GM13976 (cell line): ENCODE measurements at places on chromosomes 3 and 15.
A peak's percentile ranks its signal among the peaks of the same experiment; 100 is the strongest.

DNA sequence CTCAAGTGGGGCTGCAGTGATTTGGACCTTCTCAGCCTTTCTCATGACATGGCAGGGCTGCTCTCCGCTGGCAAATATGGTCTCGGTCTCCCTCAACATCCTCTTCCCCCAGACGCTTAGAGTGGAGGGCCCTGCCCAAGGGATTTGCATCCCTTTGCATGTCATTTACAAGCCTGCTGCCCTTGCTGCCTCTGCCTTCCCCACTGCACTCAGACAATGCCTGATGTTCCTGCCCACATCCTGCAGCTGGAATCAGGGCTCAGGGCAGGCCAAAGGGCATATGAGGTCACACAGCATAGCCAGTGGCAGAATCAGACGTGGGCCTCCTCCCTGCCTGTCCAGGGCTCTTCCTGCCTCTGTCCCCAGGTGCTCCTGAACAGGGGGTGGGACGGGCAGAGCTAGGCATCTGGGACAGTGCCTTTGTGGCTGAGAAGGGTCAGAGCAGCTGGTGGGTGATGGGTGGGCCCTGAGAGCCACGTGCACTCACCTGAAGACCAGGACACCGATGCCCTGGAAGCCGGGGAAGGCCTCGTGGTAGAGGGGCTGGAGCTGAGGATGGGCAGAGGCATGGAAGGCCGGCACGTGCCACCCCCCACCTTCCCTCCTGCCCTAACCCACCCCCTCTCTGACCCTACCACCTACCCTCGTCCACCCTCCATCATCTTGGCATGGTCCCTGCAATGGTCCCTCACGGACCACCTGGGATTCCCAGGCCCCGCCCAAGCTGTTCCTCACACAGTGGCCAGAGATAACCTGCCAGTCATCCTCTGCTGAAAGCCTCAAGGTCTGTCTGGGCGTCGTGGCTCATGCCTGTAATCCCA lies 27.4 kb upstream of the GOLGA6C start:
- no peak for DNase-seq

GRCh38 chr3:39457361-39457760 lies 10.1 kb upstream of the MOBP start:
- DNase-seq: no peak

DNA sequence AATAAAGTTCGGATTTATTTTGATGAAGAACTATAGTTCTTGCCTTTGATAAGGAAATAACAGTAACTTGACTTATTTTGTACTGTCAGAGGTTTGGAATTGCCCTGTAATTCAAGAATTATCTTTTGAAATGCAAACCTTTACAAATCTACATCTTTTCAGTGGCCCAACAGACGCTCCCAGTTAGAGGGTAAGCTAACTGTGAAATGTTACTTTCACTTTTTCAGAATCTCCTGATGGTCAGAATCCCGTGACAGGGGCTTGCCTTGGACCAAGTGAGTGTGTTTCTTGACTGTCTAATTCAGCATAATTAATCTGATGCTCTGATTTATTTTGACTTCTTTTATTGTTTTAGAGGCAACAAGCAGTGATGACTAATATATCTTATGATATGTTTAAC lies 262.5 kb downstream of the PLOD2 start:
- DNase-seq: no peak

DNA sequence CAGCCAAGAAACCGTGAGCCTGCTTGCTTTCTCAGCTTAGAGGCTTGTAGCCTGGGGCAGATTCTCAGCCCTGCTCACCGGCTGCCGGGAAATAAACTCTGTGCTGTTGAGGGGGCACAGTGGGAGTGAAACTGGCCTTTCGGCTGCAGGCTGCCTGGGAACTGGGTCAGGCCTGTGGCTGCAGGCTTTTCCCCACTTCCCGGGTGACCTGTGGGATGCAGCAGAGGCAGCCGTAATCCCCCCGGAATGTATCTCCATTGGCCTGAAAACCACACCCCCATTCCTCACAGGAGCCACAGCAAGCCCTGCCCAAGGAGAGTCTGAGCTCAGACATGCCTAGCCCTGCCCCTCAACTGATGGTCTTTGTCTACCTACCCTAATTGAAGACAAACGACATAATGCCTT lies 110.9 kb downstream of the STXBP5L start:
- no peak for DNase-seq

- DNase-seq: no peak
Measured at GRCh38 chr3:87270908-87271700, 5.3 kb downstream of the POU1F1 start.

DNA sequence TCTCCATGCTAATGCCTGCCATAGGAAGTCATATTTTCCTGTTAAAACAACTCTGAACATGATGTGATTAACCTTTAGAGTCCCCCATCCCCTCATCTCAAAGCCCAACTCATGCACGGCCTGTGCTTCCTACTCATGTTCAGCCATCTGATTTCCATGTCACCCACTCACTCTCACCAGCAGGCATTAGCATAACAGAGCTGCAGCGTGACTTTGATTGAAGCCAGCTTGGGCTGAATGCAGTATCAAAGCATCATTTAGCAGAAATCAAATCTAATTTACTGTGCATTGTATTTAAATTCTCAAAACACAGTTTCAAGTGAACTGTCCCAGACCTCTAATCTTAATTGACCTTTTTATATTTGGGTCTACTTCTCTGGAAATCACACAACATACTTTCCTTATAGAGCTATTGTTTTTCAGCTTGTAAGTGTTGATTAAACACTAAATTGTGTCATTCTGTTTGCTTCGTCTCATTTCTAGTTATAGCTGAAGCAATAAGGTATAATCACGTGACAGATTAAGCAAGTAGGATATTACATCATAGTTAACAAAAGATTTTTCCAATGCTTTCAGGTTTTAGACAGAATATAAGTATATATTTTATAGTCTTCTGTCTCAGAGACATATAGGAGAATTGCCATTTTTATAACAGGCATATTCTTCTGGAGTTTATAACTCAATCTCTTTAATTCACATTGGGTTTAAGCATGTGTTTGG lies 501.5 kb downstream of the ROBO2 start:
- no peak for DNase-seq

GRCh38 chr3:195140816-195141793 lies 129.9 kb downstream of the XXYLT1 start:
- no peak for DNase-seq

- DNase-seq: no peak
Measured at GRCh38 chr3:111315930-111316587, 225.9 kb upstream of the CD96 start.

- no peak for DNase-seq
Measured at GRCh38 chr3:83426300-83426699, 1532.5 kb upstream of the CADM2 start.

DNA sequence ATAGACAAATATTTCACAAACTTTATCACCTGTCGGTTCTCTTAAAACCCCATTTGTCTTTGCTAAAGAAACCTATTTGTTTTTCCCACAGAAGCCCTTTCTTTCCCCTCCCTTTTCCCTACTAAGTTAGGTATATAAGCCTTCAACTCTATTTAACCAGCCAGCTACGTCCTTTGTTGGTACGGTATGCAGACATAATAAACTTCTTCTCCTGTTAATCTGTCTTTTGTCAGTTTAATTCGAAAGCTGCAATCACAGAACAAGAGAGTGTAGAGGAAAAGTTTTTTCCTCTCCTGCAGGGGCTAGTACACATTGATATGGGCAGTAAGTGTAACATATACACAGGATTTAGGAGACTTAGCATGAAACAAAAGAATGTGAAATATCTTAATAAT lies 21.9 kb upstream of the C15orf39 start:
- DNase-seq: no peak

GRCh38 chr3:274927-275326 lies 78.4 kb downstream of the CHL1 start:
- no peak for DNase-seq

DNA sequence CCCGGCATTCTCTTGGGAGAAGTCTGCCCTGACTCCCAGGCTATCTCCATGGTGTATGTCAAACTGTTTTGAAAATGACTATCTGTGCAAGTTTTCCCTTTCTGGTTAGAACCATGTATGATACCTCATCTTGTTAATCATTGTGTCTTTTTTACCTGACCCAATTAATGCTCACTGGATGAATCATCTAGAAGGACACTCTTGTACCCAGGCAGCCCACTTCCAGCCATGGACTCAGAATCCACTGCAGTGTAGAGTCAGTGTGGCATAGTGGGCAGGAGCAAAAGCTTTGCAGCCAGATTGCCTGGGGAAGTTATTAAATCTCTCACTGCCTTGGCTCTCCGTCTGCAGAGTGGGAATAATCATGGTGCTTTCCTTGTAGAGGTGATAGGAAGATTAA lies 1.2 kb downstream of the FAM3D start:
- DNase-seq: no peak

- no peak for DNase-seq
Measured at GRCh38 chr15:100663086-100663914, 60.9 kb downstream of the ASB7 start.

- peak; percentile 73 for DNase-seq
Measured at GRCh38 chr15:68650901-68651709, 72.3 kb downstream of the CORO2B start.

- DNase-seq: peak; percentile 71
Measured at GRCh38 chr3:43996379-43997301, 245.0 kb upstream of the TOPAZ1 start.

DNA sequence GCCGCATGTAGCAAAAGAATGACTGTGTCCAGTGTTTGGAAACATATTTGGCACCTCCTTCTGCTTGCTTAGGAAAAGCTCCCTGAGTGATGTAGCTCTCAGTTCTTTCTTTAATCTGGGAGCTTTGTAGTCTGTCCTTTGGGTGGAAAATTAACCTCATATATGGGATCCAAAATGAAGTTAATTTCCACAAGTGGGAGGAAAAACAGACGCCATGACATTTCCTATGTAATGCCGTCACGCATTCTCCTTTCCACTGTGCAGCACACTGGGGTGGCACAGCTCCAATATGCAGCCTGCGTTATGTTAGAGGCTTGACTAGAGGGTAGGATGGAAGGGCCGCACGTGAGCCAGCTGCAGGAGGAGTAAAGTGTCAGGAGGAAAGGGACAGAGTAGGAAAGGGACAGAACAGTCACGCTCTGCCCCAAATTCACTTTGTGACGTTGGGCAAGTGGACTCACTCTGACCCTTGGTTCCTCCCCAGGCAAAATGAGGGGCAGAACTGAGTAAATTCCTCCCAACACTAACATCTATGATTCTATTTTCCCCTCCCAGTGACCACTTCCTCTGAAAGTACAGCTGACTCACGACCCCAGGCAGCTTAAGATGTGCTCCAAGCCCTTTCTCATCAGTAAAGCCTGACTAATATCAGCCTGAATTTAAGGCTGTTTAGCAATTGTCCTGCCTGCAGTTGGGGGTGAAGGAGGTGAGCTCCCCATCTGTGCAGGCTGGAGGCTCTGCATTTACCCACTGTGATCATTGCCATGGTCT lies 176.5 kb upstream of the PFN2 start:
- DNase-seq: peak; percentile 10

DNA sequence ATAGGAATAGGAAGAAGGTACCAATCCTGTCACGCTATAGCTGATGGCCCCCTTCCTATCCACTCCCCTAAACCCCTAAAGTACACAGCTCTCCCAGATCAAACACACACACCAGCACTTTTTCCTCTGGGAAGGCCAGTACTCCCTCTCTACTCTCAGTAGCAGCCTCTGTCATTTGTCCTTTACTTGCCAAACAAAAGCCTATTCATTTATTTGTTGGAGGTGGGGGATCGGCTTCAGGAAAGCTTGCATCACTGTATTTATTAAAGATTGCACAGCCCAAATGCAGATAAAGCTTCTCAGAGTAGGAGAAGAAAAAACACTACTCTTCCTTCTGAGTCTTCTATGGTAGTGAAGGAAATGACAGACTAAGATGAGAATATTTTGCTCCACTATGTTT lies 429.7 kb upstream of the RASGRP1 start:
- no peak for DNase-seq

DNA sequence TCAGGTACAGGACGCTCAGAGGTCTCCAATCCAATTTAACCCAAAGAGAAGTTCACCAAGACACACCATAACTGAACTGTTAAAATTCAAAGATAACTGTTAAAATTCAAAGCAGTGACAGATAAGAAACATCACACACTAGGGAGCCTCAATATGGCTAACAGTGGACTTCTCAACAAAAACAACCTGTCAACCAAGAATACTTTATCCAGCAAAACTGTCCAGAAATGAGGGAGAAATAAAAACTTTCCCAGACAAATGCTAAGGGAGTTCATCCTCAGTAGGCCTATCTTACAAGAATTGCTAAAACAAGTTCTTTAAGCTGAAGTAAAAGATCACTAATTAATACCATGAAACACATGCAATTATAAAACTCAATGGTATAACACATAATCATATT lies 36.3 kb upstream of the MYLK start:
- no peak for DNase-seq

DNA sequence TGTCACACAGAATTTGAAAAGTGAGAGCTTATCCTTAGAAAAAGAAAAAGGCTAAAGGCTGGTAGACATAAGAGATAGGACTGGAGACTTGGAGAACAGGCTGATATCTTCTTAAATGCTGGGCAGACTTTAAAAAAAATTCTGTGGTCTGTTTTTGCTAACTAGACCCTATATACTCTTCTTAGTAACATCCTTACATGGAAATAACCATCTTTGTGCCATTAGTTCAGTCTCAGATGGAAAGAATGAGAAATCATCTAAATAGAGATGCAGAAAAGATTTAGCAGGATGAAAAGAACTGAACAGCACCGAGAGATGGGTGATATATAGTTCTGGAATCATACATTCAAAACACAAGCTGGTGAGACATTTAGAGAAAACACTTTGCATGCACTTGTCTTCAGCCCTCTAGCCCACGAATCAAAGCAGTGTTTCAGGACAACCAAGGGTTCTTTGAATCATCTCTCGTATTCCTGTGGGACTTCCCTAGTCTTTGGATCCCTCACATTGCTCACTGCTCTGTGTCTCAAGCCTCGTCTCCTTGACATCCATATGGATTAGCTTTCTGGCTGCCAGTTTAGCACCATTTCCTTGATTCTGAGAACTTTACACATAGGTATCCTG lies 93.0 kb upstream of the LYSMD4 start:
- no peak for DNase-seq

- no peak for DNase-seq
Measured at GRCh38 chr3:157132936-157133335, 27.0 kb downstream of the CCNL1 start.

- DNase-seq: no peak
Measured at GRCh38 chr3:42381551-42382082, 28.8 kb downstream of the LYZL4 start.

GRCh38 chr3:138941259-138941885 lies 5.6 kb downstream of the FOXL2 start:
- no peak for DNase-seq

DNA sequence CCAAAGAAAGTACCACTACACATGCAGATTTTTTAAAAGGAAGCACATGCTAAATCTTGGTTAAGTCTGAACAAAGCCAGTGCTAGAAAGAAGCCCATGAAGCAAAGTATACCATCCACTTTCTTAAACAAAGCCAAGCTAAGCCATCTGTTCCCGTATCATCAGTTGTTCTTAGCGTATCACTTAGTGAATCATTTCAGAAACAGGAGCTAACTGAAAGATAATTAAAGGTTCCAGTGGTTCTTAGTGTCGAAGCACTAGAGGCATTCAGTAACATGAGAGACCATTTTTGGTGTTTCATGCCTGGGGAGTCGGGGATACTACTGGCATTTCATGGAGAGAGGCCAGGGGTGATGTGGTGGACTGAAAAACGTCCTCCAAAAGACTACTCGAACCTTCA lies 12.8 kb downstream of the UBXN7 start:
- no peak for DNase-seq

GRCh38 chr3:186454881-186455703 lies 89.1 kb downstream of the CRYGS start:
- DNase-seq: no peak
